Left hindlimb (tissue), 1 donor: ENCODE measurements at places on chromosomes 5 and 9.

DNA sequence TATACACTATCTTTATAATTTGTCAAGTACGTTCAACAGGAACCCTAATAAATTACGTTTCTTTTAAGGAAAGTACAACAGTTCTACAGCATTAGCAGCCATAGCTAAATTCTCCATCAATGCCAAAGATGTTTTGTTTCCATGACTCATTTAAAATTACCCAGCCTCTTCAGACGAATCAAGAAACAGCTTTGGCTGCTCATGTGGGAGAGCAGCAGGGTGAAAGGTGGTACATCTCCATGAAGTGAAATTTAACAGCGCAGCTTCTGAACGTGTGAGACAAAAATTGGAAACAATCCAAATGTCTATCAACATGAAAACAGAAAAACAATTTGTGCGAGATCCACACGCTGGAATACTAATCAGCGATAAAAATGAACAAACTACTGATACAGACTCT lies 327.3 kb upstream of the CDH6 start:
- no peak for DNase-seq

DNA sequence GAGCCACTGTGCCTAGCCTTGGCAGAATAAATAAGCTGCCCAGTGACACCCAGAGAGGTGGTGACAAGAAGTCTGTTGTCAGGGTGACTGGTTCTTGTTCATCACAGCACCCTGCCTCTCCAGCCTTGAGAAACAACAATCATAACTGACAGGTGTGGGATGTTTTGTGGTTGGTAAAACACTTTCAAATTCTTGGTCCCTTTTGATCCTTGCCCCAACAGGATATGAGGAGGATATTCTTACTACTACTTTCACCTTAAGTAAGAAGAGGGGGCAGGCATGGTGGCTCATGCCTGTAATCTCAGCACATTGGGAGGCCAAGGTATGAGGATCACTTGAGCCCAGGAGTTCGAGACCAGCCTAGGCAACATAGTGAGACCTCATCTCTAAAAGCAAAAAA lies 14.2 kb upstream of the FRRS1L start:
- no peak for DNase-seq

DNA sequence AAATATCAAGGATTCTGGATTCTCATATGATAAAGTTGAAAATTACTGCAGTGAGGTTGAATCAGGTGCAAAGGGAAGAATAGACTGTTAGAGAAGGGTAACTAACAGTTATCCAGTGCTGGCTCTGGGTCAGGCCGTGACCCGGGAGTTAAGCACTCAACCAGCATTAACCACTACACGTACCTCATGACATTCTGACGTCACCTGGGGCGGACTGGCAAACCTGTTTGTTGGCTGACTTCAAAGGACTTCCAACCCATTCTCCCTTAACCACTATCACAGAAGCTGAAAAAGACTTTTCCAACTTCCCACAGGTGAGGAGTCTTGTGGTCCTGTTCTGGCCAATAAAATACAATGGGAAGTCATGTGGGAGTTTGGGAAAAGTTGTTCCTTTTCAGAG lies 268.9 kb downstream of the ENC1 start:
- no peak for DNase-seq

GRCh38 chr5:72138943-72139521 lies 31.8 kb downstream of the MAP1B start:
- DNase-seq, result no peak
